ENCODE measurements at places on chromosomes 11 and 22.

- no peak for DNase-seq
Measured at GRCh38 chr22:20456064-20456721, 18.6 kb upstream of the SCARF2 start.

DNA sequence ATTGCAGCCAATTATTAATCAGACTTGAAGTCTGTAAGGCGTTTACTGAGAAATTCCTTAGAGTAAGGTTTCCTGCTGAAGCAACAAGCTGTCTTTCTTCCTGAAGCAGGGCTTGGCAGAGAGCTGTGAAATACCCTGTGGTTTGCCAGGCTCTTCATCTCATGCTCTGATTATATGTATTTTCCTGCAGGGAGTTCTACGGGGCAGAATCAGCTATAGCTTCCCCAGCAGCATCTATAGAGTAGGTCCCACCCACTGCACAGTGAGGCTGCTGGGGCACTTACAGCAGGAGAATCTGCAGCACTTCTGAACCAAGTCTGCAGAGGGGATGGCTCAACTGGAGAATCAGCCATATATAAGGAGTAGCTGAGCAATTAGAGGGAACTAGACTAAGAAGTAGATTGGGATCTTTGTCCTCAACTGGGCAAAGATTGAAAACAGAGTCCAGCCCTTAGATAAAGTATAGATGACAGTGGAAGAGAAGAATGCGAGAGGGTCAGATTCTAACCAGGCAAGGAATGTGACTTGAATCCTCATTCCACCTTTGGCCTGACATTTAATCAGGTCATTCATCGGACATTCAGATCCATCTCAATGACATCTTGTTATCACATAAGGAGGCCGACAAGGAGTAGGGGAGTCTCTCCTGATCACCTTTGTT is 37.6 kb downstream of the CNTF start:
- no peak for DNase-seq

DNA sequence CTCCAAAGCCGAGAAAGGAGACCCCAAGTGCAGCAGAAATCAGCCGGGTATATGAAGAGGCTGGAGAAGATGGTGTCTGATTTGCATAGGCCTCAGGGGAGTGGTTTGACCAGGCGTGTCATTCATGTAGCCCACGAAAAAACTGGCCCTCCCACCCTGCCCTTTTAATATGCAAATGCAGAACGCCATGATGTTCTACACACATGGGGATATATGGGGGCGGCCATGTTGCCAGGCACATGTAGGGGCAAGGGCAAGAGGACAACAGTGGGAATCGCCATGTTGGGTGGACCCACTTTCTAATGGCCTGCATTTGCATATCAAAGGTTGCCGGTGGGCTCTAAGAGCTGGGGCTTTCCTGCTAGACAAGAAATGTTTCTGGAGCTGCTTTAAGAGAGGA is 86.4 kb downstream of the ISX start:
- no peak for DNase-seq

- DNase-seq: no peak
Measured at GRCh38 chr22:38257181-38257580, 15.6 kb downstream of the TMEM184B start.

DNA sequence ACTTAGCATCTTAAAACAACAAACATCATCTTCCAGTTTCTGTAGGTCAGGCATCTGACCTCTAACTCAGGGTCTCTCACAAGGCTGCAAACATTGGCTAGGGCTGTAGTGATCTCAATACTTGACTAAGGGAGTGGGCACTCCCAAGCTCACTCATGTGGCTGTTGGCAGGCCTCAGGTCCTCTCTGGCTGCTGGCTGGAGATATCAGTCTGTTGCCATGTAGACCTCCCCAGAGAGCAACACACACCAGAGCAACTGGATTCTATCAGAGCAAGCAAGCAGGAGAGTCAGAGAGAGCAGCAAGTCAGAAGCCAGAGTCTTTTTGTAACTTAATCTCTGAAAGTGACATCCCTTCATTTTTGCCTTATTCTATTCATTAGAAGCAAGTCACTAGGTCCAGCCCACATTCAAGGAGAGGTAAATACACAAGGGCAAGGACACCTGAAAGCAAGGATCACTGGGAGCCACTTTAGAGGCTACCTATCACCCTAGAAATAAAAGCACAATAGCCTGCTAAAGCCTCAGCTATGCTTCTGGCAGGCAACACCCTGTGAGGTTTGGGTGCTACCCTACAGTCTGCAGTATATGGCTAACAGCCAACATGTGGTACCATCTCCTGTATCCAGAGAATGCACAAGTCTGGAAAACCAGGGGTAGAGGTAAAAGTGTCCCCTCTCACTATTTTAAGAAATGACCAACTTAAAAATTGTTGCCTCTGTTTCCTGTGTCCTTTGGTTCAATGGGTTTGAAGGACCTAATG is 33.5 kb upstream of the CD44 start:
- no peak for DNase-seq

DNA sequence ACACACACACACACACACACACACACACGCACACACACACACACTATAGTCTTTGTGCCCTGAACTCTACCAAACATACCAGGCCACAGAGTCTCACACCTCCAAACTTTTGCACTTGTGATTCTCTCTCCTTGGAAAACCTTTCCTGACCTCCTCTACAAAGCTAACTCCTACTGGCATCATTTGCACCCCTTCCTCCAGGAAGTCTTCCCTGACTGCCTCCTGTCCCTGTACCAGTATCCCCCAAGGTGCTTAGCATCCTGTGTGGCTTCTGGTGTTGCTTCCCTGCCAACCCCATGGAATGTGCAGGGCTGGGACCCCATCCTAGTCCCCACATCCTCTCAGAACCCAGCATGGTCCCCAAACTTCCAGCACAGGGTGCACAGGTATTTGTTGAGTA is 8.9 kb downstream of the TPST2 start:
- DNase-seq: no peak

DNA sequence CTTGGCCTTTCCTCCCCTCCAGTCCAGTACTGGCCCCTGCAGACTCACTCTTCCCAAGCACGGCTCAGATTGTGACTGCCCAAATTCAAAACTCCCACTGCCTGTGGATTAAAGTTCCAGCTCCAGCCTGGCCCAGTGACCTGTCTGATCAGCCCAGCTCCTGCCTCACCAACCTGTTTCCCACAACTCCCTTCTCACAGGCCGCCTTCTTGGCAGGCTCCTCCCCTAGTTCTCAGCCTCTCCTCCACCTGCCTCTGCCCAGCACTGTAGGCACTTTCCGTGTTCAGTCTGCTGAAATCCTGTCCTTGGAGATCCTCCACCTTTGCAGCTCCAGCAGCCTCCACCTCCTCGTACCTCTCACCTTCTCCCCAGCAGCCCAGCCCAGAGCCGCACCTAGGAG is 68.6 kb downstream of the MICAL2 start:
- DNase-seq: no peak

- no peak for DNase-seq
Measured at GRCh38 chr11:75069473-75069872, 27.2 kb downstream of the OR2AT4 start.

DNA sequence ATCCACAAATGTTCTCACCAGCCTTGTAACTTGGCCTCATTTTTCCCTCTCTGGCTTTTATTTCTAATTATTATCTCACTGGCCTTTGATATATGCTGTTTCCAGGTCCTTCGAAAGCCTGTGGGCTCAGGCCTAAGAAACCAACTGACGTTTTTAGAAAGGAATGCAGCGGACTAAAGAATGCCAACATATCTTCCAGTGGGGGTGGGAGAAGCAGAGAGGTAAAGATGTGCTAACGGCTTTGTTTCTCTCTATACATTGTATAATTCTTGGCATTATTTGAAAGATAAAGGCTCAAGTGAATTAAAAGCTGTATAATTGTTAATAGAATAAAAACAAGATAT is 28.2 kb downstream of the OR6Q1 start:
- peak; percentile 52 for DNase-seq

DNA sequence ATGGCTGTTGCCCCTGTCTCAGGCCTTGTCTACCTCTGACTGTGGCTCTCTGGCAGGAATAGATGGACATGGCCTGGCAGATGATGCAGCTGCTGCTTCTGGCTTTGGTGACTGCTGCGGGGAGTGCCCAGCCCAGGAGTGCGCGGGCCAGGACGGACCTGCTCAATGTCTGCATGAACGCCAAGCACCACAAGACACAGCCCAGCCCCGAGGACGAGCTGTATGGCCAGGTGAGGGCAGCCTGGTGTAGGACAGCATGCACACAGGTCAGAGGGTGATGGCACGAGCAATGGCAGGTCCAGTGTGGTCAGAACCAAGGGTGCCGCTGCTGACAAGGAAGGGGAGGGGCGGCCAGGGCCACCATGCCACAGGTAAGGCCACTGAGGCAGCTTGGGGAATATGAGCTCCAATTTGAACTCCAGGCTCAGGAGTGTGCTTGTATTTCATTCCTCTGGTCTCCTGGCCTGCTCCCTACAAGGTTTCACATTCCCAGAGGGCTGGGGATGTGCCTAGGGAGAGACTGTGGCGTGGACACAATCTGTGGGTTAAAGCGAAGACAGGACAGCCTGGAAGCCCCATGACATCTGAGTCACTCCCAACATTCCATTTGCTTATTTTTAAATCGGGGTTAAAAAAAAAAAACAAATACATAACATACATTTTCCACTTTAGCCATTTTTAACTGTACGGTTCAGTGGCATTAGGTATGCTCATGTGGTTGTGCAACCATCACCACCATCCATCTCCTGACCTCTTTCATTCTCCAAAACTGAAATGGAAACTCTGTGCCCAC is 562 bp downstream of the FOLR3 start:
- DNase-seq: no peak

GRCh38 chr11:17927681-17928343 is 85.0 kb downstream of the SERGEF start:
- DNase-seq: no peak

DNA sequence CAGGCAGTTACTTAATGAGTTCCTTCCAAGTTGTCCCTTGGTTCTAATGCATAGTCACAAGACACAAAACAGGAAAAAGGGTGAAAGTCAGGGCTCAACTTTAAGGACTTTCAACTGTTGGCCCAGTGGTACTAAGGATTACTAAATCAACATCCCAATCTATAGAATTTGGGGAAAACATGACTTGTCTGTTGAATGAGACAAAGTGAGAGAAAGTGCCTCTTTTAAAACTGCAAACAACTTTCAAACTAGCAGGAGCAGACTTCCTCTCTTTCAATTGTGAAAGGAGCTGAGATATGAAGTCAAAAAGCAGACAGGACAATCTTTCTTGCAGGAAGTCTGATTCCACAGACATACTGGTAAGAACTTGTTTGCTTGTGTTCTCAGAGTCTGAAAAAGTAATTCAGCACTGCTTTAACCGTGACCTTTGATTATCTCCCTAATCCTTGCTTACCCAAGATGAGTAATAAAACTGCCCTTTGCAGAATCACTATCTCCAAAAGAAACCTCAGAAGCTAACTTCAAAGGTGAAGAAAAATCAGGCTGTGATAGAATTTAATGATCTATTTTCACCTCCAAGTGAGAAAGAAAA is 960.7 kb upstream of the RAG2 start:
- no peak for DNase-seq

DNA sequence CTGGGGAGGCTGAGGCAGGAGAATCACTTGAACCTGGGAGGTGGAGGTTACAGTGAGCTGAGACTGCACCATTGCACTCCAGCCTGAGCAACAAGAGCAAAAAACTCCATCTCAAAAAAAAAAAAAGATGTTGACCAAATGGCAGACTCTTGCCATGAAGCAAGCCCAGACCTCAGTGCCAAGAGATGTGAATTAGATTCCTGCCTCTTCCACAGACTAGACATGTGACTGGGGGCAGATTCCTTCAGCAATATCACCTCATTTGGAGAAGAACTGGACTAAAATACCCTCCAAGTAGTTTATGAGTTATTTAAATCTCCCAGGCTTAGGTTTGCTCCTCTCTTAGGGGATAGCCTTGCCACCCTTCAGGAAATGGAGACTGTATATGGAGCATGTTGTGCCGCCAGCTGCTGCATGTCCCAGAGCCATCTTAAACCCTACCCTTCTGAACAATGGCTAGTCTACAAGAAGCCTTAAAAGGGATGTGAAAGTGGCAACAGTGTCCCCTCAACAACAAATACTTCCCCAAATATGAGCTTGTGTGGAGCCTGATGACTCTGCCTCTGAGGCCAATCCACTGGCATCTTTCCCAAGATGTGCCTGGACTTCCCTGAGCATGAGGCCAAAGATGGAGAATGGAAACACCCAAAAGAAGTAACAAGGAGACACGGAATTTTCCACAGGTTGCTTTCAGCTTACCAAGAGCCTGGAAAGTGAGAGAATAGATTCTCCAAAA is 763 bp upstream of the MS4A7 start:
- no peak for DNase-seq

DNA sequence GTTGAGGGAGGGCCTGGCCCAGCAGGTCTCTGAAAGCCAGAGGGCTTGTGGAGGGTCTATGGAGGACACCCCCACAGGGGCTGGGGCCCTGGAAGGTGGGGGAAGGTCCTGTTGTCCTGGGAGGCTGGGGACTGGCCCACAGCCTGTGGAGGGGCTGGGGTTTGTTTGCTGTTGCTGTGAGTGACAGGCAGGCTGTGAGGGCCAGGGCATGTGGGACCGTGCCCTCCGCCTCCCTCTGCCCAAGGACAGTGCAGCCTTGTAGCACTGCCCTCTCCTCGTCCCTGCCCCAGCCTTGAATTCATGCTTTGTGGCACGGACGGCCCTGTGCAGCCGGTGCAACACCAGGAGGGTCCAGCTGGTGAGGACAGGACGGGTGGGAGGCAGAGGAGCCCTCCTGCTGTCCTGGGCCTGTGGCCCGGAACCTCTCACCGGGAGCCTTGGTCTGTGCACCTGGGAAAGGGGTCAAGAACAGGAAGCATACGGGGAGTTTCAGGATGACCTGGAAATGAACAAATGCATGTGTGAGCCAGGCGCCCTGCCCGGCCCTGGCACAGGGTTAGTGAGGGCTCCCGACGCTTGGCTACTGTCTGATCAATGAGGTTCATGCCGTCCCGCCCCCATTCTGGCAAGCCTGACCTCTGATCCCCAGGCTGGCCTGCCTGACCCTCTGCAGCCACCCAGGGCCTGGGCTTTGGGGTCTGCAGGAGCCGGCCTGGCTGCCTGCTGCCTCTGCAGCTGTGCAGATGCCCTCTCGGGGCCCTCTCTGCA is 37.4 kb upstream of the PRODH start:
- no peak for DNase-seq

GRCh38 chr11:120858740-120859139 is 165.2 kb upstream of the TBCEL start:
- no peak for DNase-seq

GRCh38 chr22:38383417-38383816 is 66.2 kb upstream of the CSNK1E start:
- no peak for DNase-seq

All from 8988T (cell line).